ENCODE measurements at places on chromosomes 3 and 15.

- no peak for DNase-seq
Measured at GRCh38 chr3:192980632-192981031, 63.0 kb upstream of the MB21D2 start.

GRCh38 chr3:53944028-53944427, 52.4 kb upstream of the SELENOK start:
- DNase-seq: no peak

- no peak for DNase-seq
Measured at GRCh38 chr3:162122405-162122804, 625.8 kb downstream of the OTOL1 start.

DNA sequence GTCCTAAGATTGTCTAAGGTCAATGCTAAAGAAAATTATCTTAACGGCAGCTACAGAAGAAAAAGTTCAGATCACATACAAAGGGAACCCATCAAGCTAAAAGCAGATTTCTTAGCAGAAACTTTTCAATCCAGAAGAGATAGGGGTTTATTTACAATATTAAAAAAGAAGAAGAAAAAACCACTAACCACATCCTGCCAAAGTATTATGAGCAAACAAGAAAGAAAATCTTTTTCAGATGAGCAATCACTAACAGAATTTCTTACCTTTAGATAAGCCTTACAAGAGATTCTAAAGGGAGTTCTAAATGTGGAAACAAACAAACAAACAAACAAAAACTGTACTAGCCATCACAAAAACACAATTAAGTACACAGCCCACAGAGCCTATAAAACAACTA, 1015.8 kb upstream of the EPHA6 start:
- DNase-seq: no peak

- DNase-seq: no peak
Measured at GRCh38 chr3:44111482-44111881, 130.2 kb upstream of the TOPAZ1 start.

DNA sequence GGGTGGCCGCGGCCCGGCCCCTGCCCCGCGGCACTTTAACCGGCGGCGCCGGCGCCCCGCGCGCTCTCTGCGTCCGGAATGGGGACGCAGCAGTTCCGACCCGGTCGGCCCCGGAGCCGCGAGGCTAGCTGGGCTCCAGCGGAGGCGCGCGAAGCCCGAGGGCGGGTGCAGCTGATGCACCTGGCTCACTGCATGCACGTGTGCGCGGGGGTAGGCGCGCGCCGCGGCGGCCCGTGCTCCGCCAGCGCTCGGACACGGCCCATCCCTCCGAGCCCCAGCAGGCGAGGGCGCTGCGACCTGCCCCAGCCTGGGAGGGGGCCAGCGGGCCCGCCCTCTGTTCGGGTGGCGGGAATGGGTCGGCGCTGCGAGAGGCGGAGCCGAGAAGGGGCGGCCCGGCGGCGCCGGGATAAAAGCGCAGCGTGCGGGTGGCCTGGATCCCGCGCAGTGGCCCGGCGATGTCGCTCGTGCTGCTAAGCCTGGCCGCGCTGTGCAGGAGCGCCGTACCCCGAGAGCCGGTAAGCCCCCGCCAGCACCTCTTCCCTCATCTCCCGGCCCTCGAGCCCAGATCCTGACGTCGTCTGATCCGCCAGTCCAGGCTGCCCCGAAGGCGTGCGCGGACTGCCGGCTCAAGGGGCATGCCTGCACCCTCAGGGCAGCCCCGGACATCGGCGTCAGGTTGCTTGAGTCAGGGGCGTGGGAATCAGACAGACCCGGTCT, at the start of the genes CHDH and IL17RB:
Gene CHDH (minus strand): TSS at position 286 of the 717 bp plus-strand sequence. CDS start 22,411 bp downstream, outside the sequence.
Gene IL17RB (plus strand): TSS at position 435 of the 717 bp plus-strand sequence. CDS start 21 bp downstream, at position 456.
- no peak for DNase-seq

DNA sequence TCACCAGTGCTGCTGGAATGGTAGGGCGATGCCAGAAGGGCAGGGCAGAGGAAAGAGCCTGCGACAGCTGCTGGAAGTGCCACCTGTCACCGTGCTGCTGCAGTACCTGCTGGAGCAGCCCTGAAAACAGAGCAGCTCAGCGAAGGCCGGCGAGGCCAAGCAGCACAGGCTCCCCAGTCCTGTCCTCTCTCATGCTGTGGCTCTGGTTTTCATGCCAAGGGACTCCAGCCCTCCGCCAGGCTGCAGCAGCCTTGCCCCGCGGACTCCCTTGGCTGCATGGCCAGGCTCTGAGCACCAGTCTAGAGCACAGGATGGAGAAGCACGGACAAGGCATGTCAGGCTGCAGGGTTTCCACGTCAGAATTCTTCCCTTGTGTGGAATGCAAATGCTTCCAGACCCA, 43.9 kb downstream of the ADCY5 start:
- DNase-seq: no peak

- no peak for DNase-seq
Measured at GRCh38 chr3:195447201-195447600, 4.4 kb upstream of the ACAP2 start.

- no peak for DNase-seq
Measured at GRCh38 chr3:8341821-8342247, 159.8 kb upstream of the LMCD1 start.

GRCh38 chr15:98767692-98768091, 119.4 kb downstream of the IGF1R start:
- DNase-seq: no peak

GRCh38 chr15:77773903-77774302, 141.2 kb upstream of the LINGO1 start:
- DNase-seq: no peak
